ENCODE measurements at places on chromosomes 12 and 14.
A peak's percentile ranks its signal among the peaks of the same experiment; 100 is the strongest.

GRCh38 chr12:68178184-68178583, 18.6 kb upstream of the IFNG start:
- DNase-seq: no peak

DNA sequence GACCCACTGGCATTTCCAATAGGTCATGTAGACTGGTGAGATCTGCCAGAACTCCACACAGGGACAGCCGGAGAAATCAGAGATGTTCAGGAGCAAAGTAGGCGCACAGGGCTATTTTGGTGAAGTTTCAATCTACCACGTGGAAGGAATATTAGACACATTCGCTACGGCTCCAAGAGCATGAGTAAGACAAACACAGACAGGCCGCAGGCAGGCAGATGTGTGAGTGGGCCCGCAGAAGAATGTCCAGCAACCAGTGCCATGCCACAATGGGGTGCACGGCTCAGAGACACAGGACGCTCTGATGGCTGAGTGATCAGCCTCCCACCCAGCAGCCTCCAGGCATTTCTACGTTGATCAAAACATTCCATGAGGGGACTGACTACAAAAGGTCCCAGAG, 10.4 kb downstream of the SLC15A4 start:
- no peak for DNase-seq

DNA sequence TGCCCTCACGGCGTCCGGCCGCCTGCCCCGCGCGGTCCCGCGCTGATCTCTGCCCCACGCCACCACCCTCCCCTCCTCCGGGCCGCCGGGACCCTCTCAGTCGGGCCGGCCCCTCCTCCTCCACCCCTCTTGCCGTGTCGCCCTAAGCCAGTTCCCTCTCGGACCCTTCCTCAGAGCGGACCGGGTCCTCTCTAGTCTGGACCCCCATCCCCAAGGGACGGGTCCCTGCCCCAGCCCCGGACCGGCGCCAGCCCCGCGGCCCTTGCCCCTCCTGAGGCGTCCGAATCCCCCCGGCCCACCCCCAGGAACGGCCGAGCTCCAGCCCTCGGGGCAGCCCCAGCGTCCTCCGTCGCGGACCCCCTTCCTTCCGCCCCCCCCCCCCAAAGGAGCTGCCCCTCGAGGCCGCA, 485 bp downstream of the PPP4R4 start:
- DNase-seq: no peak

DNA sequence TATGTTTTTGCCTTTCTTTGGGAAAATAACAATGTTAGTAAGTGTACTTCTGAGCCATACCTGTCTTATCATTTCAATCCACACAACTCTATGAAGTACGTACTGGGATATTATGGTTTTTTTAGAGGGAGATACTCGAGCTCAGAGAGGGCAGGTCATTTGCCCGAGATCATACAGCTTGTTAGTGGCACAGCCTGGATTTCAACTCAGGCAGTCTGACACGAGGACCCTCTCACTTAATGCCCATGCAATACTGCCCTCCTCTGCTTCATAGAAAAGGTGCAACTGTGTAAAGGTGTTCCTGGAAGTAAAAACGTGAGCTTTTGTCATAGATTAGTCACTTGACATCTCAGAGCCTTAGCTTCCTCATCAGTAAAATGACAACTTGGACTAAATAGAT, 128.0 kb downstream of the NDUFA12 start:
- DNase-seq: no peak

DNA sequence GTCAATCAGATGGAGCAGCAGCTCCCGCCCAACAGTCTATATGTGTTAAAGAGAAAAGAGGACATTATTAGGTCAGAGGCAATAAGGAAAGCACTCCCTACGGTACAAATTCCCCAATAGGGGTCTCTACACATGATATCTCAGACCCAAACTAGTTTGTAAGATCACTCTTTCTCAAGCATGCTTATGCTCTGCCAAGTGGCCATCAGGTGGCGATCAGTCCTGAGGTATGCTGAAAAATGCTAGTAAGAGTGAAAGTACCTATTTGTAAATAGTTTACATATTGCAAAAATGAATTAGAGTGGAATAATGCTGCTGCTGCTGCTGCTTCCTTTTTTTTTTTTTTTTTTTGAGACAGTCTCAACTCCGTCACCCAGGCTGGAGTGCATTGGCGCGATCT, 61.0 kb downstream of the CPM start:
- DNase-seq: no peak

GRCh38 chr12:93698307-93699092, 21.3 kb downstream of the CRADD start:
- no peak for DNase-seq

DNA sequence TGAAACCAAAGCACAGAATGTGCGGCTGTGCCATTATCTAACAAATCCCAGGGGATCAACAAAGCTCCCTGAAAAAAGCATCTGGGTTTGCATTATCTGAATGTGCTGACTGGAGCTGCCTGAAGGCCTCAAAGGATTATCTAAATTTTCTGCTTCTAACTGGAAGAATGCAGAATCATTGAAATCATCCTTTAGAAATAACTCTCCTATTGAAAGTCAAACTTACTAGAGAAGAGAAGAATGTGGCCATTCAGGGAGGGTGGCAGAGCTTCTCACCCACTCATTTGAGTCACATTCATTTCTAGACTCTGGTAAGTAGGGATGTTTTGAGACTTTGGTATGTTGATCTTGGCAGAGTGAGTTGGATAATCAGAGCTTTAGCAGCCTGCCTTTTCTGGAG, 220.6 kb upstream of the RGS6 start:
- DNase-seq: no peak

- no peak for DNase-seq
Measured at GRCh38 chr14:50859296-50859624, 12.6 kb upstream of the ABHD12B start.

GRCh38 chr12:22215467-22216253, 118.8 kb downstream of the ST8SIA1 start:
- DNase-seq: no peak

- no peak for DNase-seq
Measured at GRCh38 chr12:59811991-59812390, 216.2 kb downstream of the SLC16A7 start.

DNA sequence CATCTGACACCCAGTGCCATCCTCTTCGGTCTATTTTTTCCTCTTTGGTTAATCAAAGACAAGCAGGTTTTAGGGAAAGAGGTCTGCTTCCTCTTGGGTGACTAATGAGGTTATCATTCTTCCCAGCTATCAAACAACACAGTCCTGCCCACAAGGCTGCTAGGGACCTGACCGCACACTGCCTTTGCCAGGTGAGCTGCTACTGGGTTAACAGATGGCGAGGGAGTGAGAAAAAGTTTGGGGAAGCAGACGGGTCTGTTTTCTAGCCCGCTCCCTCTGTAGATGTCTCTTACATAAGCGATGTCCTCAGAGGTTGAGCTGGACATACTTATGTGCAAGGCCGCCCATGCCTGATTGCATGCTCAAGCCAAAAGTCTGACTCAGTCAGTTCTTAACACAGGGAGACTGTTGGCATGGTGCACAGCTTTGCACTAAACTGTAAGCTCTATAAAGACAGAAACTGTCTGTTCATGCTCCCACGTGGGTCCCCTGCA, 94.1 kb downstream of the SLC15A4 start:
- DNase-seq: no peak

- no peak for DNase-seq
Measured at GRCh38 chr14:73105050-73105449, 31.3 kb upstream of the PSEN1 start.

GRCh38 chr12:24039113-24039525, 89.6 kb upstream of the SOX5 start:
- DNase-seq: no peak

- DNase-seq: no peak
Measured at GRCh38 chr12:100371146-100371545, 14.3 kb downstream of the SLC17A8 start.

- DNase-seq: no peak
Measured at GRCh38 chr12:55891310-55891709, 36.4 kb downstream of the PYM1 start.

- DNase-seq: peak; percentile 49
Measured at GRCh38 chr14:98949481-98950135, 322.4 kb downstream of the BCL11B start.

GRCh38 chr12:94073441-94074051, 74.8 kb upstream of the PLXNC1 start:
- peak; percentile 31 for DNase-seq

DNA sequence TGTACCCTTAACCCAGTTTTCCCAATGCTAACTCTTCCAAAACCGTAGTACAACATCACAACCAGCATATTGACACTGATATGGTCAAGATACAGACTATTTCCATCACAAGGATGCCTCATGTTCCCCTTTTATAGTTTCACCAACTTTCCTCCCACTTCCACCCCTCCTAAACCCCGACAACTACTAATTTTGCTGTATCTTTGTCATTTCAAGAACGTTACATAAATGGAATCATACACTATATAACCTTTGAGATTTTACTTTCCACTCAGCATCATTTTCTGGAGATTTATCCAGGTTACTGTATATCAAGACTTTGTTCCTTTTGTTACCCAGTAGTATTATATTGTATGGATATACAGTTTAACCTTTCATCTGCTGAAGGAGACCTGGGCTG, 88.9 kb downstream of the MED13L start:
- no peak for DNase-seq

- no peak for DNase-seq
Measured at GRCh38 chr12:104799458-104799857, 158.6 kb downstream of the SLC41A2 start.

DNA sequence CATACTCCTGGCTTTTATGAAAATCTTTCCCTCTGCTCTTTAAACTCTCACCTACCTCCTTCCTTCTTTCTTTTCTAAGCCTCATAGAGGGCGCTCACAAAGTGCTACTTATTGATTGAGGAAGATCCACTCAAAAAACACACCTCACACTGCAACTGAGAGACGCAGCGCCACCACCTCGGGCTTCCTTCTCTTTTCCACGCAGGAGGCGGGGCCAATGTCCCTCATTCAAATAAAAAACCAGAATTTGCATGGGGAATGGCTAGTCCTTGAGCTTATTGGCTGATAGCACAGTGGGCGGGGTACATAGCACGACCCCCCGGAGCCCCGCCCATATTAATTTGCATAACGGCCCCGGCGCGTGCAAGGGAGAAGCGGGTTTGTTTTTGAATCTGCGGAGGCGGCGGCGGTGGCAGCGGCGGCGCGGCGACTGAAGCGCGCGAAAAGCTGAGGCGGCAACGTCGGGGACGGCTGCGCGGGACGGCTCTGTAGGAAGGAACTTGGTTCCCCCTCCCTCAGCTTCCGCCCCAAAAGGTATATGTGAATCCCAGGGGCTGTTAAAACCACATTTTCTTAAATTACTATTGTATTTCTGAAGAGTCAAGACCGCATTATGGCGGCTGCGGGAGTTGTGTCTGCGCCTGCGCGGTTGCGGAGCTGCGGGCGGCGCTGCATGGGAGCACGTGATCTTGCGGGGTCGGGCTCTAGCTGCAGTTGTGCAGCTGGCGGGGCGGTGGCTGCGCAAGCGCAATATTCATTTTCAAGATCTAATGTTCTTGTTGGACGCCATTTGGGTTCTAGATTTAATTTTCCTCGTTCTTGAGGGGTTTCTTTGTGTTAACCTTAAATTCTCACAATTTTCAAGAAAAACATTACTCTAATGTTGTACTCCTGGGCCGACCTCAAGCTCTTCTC, at the start of gene ATF7IP:
Gene ATF7IP (plus strand): TSS at position 389 of the 915 bp plus-strand sequence. CDS start 58,234 bp downstream, outside the sequence.
- peak; percentile 97 for DNase-seq

- no peak for DNase-seq
Measured at GRCh38 chr12:125406131-125406530, 340.9 kb downstream of the AACS start.

DNA sequence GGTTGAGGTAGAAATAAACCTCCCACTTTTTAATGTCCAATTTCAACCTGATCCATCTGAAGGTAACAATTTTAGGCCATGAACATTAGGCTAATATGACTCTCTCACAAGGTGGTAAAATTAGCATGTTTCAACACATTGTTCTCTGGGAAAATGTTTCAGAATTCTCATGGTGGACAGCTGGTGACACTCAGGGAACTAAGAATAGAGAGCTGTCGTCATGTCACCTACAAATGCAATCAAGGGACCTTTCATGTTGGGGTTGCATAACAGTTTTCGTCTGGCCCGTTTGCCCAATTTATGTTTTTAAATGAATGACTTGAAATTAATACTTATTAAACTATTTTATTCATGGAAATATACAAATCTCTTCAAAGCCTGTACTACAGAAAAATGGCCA, 180.7 kb upstream of the PRICKLE1 start:
- no peak for DNase-seq

DNA sequence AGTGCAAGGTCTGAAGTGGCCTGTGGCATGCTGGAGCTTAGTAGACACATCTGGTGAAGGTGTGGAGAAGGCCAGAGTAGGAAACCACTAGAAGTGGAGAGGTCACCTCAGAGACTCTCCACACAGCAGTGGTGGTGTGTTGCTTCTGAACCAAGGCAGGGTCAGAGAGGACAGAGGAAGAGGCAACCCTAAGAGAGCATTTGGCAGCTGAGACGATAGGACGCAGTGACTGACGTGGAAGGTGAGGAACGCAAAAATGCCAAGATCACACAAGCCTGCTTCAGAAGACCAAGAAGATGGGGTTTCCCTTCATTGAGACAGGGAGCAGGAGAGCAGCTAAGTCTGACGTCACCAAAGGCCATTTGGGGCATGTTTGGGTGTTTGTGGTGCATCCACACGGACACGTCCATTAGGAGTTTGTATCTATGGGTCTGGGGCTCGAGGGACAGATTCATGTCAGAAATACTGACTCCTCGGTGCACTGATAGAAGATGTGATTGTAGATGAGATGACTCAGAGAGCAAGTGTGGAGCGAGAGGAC, 338.1 kb downstream of the CACNA1C start:
- DNase-seq: no peak

- DNase-seq: no peak
Measured at GRCh38 chr12:64184216-64184615, 37.9 kb downstream of the KICS2 start.

DNA sequence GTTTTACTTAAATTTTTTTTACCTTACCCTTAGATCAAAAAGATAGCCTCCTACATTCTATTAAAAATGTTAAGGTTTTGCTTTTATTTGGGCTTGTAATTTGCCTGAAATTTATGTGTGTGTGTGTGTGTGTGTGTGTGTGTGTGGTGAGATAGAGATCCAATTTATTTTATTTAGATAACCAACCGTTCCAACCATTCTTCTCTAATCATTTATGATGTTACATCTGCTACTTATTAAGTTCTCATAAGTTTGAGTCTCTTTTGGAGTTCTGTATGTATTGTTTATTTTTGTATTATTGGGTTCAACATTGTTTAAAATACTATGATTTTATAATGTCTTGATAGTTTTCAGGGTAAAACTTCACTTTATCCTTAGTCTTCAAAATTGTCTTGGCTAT, 70.6 kb upstream of the PAWR start:
- no peak for DNase-seq

GRCh38 chr14:99589031-99589441, 15.0 kb downstream of the CCDC85C start:
- no peak for DNase-seq
